Activated naive CD8-positive, alpha-beta T cell treated with anti-CD3 and anti-CD28 coated beads, Interleukin-2, amount 50 U/mL, for 16 hours (primary cell): ENCODE measurements at places on chromosomes 7 and 10.

- DNase-seq = no peak
These were observed 8.3 kb downstream of the EBF3 start for GRCh38 chr10:129955601-129956285.

DNA sequence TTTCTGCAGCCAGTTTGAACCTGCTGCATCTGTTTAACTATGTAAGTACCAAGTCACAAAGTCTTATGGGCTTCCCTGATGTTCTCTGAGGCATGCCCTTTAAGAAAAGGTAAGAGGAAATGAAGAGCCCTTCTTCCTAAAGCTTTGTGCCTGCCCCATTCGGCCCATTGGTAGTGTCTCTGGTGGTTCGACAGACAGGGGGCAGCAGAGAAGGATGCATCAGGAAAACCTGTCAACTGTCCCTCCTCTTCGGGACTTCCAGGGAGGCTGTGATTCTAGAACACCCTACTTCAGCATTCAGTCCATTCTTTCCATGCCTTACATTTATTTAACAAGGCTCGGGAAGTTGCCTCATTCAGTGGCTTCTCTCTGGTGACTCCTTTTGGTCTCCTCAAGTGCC, 1.9 kb upstream of the SFRP4 start:
- DNase-seq = no peak

GRCh38 chr10:3241967-3242650, 69.5 kb upstream of the PITRM1 start:
- DNase-seq = no peak

- DNase-seq = no peak
These were observed 202.1 kb downstream of the ATRNL1 start for GRCh38 chr10:115295213-115295805.
